ENCODE measurements at places on chromosomes 11 and 22. TPM values are rescaled to one million over a fixed set of nuclear protein-coding genes. Genes with fewer than 3 reads are reported as not detected.

The RAG2 gene
- not detected for total RNA-seq

The CDCA5 gene
- total RNA-seq: 108 TPM

The CABP2 gene
- not detected for total RNA-seq

The KCNE3 gene
- total RNA-seq: not detected

The SFI1 gene
- total RNA-seq: 143 TPM

The OR51Q1 gene
- not detected for total RNA-seq

The SMTNL1 gene
- not detected for total RNA-seq

The IL18 gene
- total RNA-seq: not detected

The RPS13 gene
- 1,587 TPM for total RNA-seq

The NUP160 gene
- total RNA-seq: 77.7 TPM

The SPDYC gene
- not detected for total RNA-seq

The SCGB1D2 gene
- not detected for total RNA-seq

The CHRM1 gene
- total RNA-seq: not detected

The SCN3B gene
- not detected for total RNA-seq

The LINC01488 gene
- not detected for total RNA-seq

The TMA7B gene
- 0.75 TPM for total RNA-seq

The PLAAT4 gene
- 7.4 TPM for total RNA-seq

The GRM5 gene
- total RNA-seq: not detected

The SLC22A9 gene
- not detected for total RNA-seq

The PNPLA3 gene
- 0.15 TPM for total RNA-seq

The WNT11 gene
- not detected for total RNA-seq

The RFPL2 gene
- total RNA-seq: not detected

The CD3G gene
- 146 TPM for total RNA-seq

The TSGA10IP gene
- total RNA-seq: not detected

The FAM227A gene
- 0.40 TPM for total RNA-seq

The UBQLN3 gene
- not detected for total RNA-seq

The RTN4R gene
- 2.3 TPM for total RNA-seq

The CREB3L1 gene
- total RNA-seq: not detected

The NAV2 gene
- total RNA-seq: 0.25 TPM

The LRRN4CL gene
- total RNA-seq: 0.13 TPM

The SYT8 gene
- not detected for total RNA-seq

The SMTN gene
- total RNA-seq: 17.6 TPM

The SNX19 gene
- 41.5 TPM for total RNA-seq

The ALKBH8 gene
- total RNA-seq: 19.4 TPM

The PAX6 gene
- not detected for total RNA-seq

The PLAAT3 gene
- total RNA-seq: 13.8 TPM

The SIRT3 gene
- 16.0 TPM for total RNA-seq

The CABP7 gene
- total RNA-seq: not detected

The PARVG gene
- total RNA-seq: 47.9 TPM

The HEPHL1 gene
- not detected for total RNA-seq

The TESMIN gene
- total RNA-seq: 1.7 TPM

The MPPED2 gene
- total RNA-seq: not detected

The TMPRSS6 gene
- total RNA-seq: 1.1 TPM

The TRIM51 gene
- total RNA-seq: not detected

The BBOX1 gene
- not detected for total RNA-seq

The CECR2 gene
- total RNA-seq: not detected

The EMID1 gene
- not detected for total RNA-seq

The ZFTA gene
- total RNA-seq: 6.2 TPM

The CCDC117 gene
- 23.5 TPM for total RNA-seq

The OR51B2 gene
- not detected for total RNA-seq

The IFITM10 gene
- 1.2 TPM for total RNA-seq

The KIF18A gene
- 13.5 TPM for total RNA-seq

The LRRC10B gene
- total RNA-seq: not detected

The MAJIN gene
- total RNA-seq: not detected

The TRPC6 gene
- total RNA-seq: not detected

The DUSP8 gene
- total RNA-seq: 2.0 TPM
